A172 (cell line): ENCODE measurements at places on chromosomes 4 and X.

- DNase-seq: no peak
Measured at GRCh38 chrX:42143866-42144592, 220.7 kb upstream of the CASK start.

- DNase-seq: no peak
Measured at GRCh38 chrX:8914681-8915080, 113.5 kb upstream of the FAM9A start.

DNA sequence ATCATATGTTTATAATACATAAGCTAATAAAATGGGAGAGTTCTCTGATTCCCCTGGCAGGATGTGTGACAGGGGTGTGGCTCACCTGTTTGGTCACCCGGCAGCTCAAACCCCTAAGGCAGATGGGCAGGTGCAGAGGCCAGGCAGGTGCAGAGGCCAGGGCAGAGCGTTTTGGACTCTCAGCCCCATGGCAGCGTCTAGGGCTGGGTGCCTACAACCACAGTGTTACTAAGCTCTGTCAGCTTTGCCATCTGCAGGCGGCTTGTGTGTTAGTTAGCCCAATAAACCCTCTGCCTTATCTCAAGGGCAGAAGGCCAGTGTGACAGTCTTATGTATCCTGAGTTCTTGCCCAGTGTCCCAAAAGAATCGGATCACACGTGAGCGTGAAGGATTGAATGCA, 54.0 kb upstream of the UGT2B15 start:
- no peak for DNase-seq

GRCh38 chr4:21656832-21657231, 291.7 kb downstream of the KCNIP4 start:
- peak; percentile 89 for DNase-seq

- no peak for DNase-seq
Measured at GRCh38 chr4:21195682-21196081, 495.4 kb downstream of the PACRGL start.

GRCh38 chrX:139179592-139179991, 350.9 kb upstream of the F9 start:
- DNase-seq: no peak

DNA sequence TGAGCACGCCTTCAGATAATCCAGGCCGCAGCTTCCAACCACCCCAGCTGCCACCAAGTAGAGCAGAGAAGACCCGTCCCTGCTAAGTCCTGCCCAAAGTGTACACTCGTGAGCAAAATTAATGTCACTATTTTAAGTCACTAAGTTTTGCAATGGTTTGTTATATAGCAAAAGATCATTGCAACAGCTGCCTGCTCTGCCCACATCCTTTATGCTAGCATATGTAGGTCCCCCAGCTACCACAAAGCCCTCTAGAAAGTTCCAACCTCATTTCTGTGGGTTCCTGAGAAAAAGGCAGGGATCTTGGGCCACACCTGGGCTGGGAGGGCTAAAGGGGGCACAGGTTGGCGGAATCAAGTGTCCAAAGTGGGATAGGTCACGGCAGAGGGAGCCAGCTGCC, 346.9 kb downstream of the BCOR start:
- no peak for DNase-seq
